ENCODE measurements at places on chromosomes 4 and X. TPM values are rescaled to one million over a fixed set of nuclear protein-coding genes. Genes with fewer than 3 reads are reported as not detected.

DNA sequence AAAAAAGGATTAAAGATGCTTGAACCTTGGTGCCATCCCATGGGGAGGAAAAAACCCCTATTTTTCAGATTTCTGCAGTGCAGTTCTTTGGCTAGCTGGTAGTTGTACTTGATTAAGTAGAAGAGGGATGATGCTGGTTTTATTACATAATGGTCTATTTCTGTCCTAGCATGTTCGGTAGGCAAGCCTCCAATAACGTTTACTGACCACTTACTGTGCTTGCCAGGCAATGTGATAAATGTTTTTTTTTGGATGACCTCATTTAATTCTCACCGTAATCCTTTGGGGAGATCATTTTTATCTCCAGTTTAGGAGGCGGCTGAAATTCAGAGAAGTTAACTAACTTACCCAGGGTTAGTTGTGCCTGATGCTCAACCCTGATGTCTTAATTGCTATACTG lies 92.1 kb upstream of the RPA4 start:
- no peak for DNase-seq
- H3K27ac ChIP-seq, result no peak overlapping the region
- no peaks in the 10 kb centered on the region for H3K27me3 ChIP-seq
- no peaks in the 10 kb centered on the region for H3K4me1 ChIP-seq
- no peaks in the 10 kb centered on the region for H3K36me3 ChIP-seq
- no peak overlapping the region for H3K4me3 ChIP-seq

- H3K27ac ChIP-seq, result no peak overlapping the region
- no peak overlapping the region for H3K4me3 ChIP-seq
- H3K4me1 ChIP-seq, result no peaks in the 10 kb centered on the region
- no peaks in the 10 kb centered on the region for H3K27me3 ChIP-seq
These were observed 72.6 kb downstream of the PITX2 start for GRCh38 chr4:110550260-110550659.

Gene VSIG4
- 10.6 TPM for polyA plus RNA-seq

DNA sequence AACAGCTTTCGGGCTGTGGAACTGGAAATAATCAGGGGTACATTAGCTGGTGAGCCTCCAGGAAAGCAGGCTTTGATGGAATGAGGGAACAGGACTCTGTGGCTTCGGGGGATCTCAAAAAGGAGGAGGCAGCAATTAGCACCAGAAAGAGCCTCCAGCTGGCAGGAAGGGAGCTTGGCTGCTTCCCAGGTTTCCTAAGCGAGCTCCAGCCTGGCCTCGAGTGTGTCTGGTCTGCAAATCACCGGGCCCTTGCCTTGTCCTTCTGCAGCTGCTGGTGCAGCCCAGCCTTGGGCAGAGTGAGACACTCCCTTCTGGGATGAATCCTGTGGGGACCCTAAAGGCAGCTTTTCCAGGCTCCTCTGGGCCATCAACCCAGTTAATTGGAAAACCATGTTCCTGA lies 10.7 kb upstream of the PDHA1 start:
- no peaks in the 10 kb centered on the region for H3K36me3 ChIP-seq
- H3K4me1 ChIP-seq, result no peaks in the 10 kb centered on the region
- DNase-seq, result peak; percentile 47
- H3K27ac ChIP-seq, result no peak overlapping the region
- H3K27me3 ChIP-seq, result no peaks in the 10 kb centered on the region

Gene CITED1
- 0.59 TPM for polyA plus RNA-seq

- H3K27ac ChIP-seq, result peak overlapping the region; percentile 6
- no peak overlapping the region for H3K4me3 ChIP-seq
- H3K36me3 ChIP-seq, result no peaks in the 10 kb centered on the region
- H3K27me3 ChIP-seq, result no peaks in the 10 kb centered on the region
- peaks cover 4% of the 10 kb centered on the region for H3K4me1 ChIP-seq
These were observed 13.2 kb upstream of the C1QTNF7 start for GRCh38 chr4:15414551-15415091.

Data from left lung (tissue), 14 donors.